ENCODE measurements at places on chromosomes 6 and 20.

DNA sequence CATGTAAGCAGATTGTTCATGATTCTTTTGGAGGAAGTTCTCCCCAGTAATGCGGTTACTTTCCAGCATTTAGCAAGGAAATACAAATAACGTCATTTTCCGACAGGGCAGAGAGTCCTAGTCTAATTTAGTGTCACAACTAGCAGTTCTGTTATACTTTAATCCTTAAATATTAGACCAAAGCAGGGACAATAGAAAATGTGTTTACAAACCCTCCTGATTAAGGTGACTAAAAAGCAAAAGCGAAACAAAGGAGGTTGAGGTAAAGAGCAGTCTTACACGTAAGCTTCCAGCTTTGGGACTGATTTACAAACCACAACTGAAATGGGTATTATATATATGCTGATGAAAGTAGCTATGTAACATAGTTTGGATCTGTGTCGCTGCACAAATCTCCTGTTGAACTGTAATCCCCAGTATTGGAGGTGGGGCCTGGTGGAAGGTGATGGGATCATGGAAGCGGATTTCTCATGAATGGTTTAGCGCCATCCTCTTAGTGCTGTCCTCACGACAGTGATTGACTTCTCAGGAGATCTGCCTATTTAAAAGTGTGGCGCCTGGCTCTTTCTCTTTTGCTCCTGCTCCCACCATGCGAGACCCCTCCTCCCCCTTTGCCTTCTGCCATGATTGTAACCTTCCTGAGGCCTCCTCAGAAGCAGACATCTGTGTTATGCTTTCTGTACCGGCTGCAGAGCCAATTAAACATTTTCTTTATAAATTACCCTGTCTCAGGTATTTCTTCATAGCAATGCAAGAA is 81.9 kb downstream of the PLCB1 start:
- no peak for DNase-seq

DNA sequence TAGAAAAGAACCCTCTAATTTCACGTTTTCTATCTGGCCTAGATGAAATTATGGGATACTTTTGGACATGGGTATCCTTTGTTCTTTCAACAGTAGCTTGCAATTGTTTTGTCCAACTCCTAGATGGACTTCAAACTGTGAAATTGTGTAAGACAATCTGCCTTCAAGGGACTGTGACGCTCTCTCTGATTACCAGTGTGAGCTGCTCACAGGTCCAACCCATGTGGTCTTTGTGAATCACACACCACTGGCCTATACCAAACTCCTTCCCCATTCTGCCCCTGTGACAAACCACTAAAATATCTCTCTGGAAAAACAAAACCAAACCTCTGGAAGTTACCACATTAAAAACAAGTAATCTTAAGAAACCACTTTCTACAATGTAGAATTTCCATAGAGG is 59.5 kb downstream of the NINL start:
- peak; percentile 75 for DNase-seq

- no peak for DNase-seq
Measured at GRCh38 chr6:129695373-129696027, 14.5 kb downstream of the ARHGAP18 start.

- no peak for DNase-seq
Measured at GRCh38 chr20:35903843-35904242, 50.5 kb downstream of the SCAND1 start.

DNA sequence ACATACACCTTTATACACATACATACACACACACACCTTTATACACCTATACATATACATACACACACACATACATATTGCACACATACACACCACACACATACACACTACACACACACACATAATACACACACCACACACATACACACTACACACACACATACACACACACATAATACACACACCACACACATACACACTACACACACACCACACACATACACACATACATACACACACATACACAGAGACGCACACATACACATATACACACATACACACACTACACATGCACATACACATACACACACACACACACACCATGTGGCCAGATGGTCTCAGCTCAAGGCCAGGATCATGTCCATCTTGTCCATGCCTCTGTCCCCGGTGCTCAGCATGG is 25.7 kb downstream of the BPIFB1 start:
- DNase-seq: no peak

- DNase-seq: no peak
Measured at GRCh38 chr6:104579310-104579863, 280.3 kb downstream of the HACE1 start.

DNA sequence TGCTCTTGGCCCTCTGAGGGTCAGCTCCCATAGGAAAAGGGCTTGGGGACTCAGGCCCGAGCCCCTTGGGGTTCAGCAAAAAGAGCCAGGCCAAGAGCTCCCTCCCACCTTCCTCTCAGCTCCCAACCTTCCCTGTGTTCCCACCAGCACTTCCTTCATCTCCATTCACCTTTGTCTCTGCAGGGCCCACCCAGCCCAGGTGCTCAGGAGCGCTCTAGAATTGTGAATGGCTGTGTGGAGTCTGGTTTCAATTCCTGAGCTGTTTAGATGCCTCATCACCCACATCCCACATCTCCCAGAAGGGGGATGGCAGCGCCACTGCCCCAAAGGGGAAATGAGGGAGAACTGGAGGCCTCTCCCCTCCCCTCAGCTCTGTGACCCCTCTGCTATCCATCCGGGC is 7.7 kb downstream of the GRM4 start:
- no peak for DNase-seq

- DNase-seq: no peak
Measured at GRCh38 chr6:33609528-33609927, 11.6 kb upstream of the ITPR3 start.

DNA sequence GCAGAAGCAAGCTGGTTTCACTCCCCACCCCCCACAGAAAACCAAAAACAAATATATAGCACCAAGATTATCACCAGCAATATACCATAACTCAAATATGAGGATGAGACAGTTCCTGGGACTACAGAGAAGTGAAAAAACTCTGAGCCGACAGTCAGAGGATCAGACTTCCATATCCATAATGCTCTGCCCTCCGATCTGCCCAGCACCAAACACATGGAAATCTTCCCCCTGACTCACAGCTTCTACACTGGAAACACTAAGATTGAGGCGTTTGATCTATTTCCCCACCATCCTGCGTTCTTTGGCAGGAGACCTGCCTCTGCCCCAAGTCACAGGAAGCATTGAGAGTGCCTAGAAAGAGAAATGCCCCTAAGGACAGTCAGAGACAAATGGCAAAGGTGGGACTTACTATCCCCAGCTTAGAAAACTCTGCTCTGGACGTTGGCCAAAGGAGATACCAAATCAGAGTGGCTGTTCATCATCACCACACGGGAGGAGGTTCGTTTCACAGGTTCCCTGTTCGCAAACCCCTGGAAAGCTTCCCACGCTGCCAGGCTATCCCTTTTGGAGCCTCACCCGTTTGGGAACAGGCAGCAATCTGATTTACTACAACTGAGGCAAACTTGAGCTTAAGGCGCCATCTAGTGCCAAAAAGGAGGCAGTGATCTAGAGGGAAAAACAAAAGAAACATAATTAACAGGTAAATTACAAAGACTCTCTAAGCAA is 48.7 kb upstream of the SRSF6 start:
- peak; percentile 48 for DNase-seq

GRCh38 chr20:48709744-48710143 is 118.1 kb downstream of the PREX1 start:
- no peak for DNase-seq

- DNase-seq: no peak
Measured at GRCh38 chr6:47133230-47134000, 91.3 kb upstream of the ADGRF1 start.

GRCh38 chr20:63017076-63017825 is 10.5 kb upstream of the BHLHE23 start:
- no peak for DNase-seq

GRCh38 chr6:57432919-57433684 is 115.7 kb downstream of the PRIM2 start:
- DNase-seq: no peak

GRCh38 chr6:2881423-2881822 is 21.7 kb downstream of the SERPINB9 start:
- no peak for DNase-seq

DNA sequence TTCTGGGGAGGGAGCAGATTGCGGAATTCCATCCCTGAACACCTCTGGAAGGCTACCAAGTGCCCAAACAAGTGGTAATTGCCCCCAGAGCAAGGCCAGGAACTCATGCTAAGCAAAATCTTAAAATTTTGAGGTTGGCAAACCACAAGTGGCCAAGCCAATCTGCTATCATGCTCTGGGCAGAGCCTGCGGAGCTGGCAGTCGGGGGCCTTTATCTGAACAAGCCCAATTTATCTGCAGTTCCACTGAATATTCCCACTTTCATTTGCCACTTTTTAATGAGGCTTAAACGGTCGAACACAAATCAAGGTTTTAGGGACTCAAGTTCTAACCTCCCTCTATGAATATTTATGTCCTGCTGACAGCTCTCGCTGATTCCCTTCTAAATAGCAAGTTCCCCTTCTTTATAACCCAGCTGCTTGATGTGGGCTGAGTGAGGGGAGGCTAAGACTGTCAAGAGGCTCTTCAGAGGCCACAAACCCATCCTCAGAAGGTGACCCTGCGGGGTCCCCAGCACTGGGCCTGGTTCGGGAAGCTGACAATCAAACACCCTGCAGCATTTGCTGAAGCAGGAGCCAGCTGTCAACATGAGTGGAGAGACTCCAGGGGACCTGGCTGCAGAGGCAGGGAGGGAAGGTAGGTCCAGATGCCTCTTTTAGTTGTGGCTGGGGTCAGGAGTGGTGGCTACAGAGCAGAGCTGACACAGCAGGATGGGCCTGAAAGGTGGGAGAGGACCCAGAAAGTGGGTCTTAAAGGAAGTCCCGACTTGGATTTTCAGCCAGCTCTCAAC is 11.9 kb downstream of the CCDC167 start:
- no peak for DNase-seq

DNA sequence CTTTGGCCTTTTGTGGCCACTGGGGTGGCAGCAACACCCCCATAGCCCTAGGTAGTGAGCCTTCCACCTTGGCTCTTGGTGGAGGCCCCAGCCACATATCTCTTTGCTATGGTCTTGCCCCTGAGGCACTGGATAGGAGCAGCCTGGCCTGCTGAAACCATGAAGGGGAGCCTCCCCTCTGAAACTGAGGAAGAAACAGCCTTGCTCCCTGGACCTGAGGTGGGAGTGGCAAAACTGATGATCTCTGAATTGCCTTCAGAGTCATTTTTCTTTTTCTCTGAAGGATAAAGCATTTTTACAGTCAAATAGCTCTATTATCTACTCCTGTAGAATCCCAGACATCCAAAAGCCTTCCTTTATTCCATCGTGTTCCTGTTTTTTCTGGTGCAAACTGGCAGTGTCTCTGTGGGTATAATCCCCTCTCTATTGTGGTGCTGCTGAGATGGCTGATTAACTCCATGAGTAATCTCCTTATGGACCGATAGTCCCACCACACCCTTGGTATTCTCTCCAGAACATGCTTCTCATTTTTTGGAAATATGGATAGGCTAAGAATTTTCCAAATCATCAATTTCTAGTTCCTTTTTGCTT is 22.0 kb upstream of the PRSS35 start:
- no peak for DNase-seq

DNA sequence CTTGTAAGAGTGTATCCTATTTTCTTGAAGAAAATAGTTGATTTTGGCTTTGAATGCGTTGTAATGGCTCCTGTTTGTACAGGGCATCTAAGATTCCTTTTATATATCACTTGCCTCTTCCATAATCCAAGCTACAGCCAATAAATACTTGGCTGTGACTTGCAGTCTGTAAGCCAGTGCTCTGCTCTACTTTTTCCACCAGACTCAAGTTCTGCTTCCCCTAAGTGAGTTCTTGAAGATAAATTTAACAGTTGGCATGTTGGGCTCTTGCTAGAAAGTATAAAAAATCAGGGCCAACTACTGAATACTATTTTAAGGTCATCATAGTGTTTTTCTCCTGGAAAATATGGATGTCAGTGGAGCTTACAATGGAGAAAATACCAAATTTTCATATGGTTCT is 36.5 kb upstream of the SCGN start:
- DNase-seq: no peak

DNA sequence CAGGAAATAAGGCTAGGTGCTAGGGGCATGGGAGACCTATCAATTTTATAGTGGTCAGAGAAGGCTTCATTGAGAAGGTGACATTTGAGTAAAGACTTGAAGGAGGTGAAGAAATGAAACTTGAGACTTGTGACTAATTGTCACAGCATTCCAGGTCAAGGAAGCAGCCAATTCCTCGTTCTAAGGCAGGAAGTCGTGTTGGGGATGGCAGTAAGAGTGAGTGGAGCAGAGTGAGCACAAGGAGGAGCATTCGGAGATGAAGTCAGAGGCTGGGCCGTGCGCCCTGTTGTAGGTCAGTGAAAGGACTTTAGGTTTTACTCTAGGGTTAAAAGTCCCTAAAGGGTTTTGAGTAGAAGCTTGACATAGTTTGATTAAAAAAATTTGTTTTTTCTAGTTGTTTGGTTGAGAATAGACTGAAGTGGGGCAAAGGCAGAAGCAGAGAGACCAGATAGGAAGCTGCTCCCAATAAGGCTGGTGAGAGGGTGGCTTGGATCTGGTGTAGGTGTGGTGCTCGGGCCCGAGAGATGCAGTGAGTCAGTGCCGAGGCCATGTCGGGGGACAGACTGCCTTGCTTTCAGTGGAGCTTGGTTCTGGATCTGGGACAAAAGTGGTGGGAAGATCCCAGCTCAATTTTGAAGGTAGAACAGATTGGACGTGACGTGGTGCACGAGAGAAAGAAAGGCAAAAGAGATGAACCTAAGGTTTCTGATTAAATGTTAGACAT is 2.6 kb upstream of the RSPH3 start:
- DNase-seq: no peak

DNA sequence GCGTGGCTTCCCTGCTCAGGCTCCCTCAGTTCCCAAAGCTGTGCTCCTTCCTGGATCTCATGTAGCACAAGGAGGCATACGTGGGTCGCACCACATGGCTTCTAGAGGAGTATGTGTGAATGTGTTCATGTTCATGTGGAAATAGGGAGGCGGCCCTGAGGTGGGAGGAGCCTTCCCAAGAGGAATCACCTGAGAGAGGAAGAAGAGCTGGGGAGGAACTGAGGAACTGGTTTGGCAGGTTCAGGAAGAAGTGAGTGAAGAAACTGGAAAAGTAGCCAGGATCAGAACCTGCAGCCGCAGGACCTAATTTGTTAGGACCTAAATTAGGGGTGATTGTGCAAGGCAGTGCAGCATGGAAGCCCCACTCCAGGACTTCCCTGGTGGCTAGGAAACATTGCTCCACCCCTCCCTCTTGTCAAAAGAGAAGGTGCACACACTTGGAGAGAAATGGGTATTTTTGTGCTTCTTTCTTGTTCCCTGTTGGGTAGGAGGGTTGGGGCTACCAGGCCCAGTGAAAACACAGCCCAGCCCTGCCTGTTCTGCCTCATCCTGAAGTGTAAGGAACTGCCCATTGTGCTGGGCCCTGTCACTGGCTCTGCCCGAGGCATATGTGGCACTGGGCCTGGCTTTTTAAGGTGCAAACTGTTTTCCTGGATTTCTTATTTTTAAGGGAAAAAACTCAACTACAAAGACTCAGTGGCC is 20.7 kb downstream of the SYNJ2 start:
- DNase-seq: no peak

DNA sequence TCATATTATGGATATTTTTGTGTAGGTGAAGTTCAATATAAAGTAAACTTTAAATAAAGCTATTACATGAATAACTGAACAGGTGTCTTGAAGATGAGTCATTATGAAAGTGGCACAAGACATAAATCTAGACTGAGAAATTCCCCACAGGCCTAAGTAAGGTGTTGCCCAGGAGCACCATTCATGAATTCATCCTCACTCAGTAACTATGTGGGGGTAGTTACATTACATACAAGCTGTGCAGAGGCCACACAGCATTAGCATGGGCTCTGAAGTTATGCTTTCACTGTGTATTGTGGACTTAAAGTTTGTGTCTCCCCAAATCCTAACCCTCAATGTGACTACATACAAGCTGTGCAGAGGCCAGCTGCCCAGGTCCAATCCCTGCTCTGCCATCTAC is 65.9 kb downstream of the BCAS1 start:
- no peak for DNase-seq
